ENCODE measurements at places on chromosomes 12 and 14.

GRCh38 chr12:84813780-84814663 is 98.6 kb downstream of the SLC6A15 start:
- DNase-seq = no peak

DNA sequence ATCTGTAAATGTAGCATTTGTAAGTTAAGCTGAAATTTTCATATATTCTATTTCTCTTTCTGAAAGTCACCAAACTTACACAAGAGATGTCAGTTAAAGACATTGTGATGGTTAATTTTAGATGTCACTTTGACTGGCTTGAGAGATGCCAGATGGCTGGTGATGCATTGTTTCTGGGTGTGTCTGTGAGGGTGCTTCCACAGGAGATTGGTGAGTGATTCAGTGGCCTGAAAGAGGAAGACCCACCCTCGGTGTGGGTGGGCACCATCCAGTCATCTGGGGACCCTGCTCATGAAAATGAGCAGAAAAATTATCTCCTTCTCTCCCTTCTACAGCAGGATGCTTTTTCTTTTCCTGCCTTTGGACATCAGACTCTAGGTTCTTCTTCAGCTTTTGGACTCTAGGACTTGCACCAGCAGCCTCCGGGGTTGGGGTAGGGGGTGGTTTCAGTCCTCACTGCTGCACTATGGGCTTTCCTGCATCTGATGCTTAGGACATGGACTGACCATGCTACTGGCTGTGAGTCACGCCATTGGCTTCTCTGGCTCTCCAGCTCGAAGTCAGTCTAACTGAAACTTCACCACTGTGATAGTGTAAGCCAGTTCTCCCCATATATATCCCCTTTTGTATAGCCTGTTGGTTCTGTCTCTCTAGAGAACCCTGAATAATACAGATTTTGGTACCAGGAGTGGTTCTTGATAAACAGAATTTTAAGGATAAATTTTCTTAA is 20.9 kb downstream of the PDE6H start:
- no peak for DNase-seq

DNA sequence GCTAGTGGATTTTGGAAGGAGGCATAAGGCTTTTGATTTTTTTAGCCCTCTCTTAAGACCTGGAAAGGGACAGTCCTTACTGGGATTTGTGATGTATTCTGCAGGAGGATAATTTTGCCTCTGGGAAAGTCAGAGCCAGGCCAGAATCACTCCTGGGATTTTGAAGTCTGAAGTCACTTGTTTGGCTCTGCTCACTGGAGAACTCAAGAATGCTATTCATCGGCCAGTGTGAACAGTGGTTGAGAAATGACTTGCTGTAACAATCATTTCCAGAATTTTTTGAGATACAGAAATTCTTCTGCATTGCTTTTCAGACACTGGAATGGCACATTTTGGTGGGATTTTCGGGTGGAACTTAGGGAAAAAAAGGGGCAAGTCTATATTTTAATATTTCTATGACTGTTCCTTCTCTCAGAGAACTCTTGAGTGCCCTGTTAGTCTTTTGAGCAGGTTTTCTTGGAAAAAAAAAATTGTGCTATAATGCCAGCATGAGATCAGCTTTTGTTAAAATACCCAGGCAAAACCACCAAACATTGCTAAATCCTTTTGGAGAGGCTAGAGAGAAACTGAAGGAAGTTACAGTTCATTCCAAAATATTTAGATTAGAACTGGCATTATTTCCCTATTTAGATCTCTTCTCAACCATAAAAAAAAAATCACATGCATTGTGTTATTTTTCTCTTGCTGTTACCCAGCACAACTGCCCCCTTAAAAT is 26.1 kb upstream of the BHLHE41 start:
- DNase-seq = no peak

- DNase-seq = no peak
Measured at GRCh38 chr14:76464856-76465255, 88.9 kb downstream of the ESRRB start.

GRCh38 chr12:2957816-2958431 is 1.3 kb upstream of the TEAD4 start:
- no peak for DNase-seq

DNA sequence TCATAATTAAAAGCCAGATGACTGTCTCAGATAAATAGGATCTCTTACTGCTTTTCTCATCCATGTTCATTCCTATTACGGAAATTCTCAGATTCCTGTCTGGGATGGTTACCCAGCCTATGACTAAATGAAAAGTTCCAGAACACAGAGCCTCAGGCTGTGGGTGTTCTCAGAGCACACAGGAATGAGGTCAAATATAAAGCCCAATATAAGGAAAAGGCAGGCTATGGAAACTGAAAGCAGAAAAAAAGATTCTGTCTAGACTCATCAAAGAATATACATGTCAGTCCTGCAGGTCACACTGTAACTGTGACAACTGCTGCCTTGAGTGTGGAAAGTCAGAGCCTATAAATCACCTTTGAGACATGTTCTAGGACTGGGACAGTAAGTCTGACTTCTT is 64.3 kb downstream of the DCAF5 start:
- DNase-seq = no peak

DNA sequence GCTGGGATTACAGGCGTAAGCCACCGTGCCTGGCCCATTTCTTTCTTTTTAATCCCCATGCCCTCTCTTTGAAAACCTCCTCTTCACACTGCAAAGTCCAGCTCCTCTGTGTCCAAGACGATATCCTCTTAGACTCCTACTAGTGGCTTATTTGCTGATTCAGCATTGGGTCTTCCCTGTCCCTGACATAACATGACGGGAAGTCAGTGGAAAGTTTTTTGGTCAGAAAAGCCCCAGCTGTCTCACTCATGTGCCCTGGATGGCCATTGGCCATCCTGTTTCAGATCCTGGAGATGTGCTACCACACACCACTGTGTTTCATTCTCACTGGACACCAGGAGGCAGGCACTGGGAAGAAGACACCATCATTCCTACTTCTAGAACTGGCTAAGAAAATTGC is 102.6 kb upstream of the MED13L start:
- DNase-seq = no peak

DNA sequence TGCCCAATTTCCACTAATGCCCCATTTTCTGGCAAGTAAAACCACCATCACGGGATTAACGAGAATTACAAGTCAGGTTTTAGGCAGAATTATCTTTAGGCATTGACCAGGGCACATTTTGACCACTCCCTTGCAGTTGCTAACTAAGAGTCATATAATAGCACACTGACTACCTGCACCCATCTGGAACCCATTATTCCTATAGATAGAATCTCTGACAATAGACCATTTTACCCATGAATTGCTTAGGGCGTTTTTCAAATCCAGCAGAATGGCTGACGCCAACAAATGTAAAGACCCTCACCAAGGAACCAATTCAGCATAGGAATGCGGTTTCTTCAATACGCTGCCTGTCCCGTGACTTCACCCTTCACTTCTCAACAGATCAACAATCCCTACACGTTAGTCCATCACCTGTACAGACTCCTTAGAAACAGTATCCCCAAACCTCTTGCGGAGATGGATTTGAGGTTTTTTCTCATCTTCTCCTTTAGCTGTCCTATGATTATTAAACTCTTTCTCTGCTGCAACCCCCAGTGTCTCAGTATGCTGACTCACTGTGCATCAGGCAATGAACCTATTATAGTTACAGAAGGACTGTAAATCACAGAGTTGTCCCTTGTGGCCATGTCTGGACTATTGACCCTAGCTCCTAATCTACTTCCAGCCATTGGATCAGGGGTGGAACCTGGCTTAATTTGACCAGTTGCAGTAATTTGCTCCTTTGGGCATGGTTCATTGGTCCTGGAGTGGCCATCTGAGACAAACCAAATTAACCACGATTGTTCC is 177.3 kb upstream of the PLXNC1 start:
- no peak for DNase-seq

DNA sequence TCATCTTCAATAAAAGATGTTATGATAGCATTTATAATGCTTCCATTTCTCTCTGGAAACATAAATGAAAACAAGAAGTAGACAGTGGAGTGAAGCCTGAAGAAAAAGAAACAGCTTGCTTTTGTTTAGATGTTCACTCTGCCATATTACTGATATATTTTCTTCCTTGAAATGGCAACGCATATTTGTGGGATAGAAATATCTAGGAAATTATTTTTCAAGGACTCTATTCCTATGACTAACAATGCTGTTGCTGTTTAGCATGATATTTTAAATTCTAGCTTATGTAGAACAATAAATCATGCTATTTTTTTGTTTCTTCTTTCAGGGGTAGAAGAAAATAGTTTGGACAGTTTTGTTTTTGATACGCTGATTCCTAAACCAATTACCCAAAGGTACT is 359.0 kb downstream of the NAV3 start:
- no peak for DNase-seq

DNA sequence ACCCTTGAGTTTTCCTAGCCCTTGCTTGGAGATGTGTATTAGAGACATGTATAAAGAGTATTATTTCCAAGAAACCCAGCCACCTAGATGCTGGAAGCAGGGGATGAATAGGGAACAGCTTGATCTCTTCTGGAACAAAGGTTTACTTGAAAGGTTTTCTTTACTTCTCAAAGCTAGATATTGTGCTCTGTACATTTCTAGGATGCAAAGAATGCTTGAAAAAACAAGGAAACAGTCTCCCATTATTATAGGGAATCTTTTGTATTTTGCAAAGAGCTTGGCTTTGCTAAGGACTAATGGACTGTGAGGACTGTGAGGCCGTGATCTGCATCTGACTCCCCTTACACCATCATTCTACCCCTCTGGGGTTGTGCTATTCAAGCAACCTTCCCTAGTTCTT is 77.9 kb downstream of the PRICKLE1 start:
- no peak for DNase-seq

- DNase-seq = no peak
Measured at GRCh38 chr12:57109207-57110103, 1.7 kb downstream of the STAT6 start.

- peak; percentile 35 for DNase-seq
Measured at GRCh38 chr12:43882578-43883178, 46.8 kb downstream of the TMEM117 start.

DNA sequence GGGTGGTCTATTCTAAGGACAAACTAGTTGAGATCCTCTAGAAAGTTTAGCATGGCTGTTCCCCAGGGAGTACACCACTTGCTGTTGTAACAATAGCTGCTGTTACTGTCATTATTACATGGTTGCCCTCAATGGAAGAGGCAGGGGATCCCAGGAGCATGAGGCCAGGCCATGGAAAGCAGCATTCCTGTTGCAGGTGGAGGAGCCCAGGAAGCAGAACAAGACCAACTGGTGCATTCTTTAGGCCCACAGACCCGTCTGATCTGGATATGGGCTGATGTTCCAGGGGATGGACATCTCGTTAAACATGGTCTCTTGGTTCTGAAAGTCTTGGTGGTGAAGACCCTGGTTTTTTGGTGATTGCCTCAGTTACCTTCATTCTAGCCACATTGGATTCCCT is 109.2 kb upstream of the WSCD2 start:
- DNase-seq = no peak

DNA sequence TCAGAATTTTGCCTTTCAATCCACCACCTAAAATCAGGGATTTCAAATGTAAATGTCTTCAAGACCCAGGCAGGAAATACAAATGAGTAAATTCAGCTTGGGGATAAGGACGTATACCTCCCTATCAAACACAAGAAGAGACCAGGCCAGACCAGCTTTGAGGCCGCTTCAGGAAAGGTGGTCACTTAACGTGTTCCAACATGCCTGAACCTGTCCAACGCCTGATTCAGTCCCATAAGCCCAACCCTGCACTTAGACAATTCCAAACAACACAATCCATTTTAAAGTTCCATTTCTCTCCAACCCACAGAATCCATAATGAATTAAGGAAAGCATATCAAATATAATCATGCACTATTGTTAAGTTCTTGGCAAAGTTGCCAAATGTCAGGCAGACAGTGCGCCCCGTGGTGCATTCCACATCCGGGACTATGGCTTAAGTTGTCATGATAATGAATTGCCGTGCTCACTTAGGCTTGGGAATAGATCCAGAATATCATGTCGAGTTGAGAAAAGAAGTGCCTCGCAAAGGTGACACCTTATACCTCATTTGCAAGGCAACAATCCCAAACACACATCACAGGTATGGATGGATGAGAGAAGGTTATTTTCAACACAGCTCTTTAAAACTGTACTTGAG is 35.5 kb downstream of the CCDC60 start:
- no peak for DNase-seq

DNA sequence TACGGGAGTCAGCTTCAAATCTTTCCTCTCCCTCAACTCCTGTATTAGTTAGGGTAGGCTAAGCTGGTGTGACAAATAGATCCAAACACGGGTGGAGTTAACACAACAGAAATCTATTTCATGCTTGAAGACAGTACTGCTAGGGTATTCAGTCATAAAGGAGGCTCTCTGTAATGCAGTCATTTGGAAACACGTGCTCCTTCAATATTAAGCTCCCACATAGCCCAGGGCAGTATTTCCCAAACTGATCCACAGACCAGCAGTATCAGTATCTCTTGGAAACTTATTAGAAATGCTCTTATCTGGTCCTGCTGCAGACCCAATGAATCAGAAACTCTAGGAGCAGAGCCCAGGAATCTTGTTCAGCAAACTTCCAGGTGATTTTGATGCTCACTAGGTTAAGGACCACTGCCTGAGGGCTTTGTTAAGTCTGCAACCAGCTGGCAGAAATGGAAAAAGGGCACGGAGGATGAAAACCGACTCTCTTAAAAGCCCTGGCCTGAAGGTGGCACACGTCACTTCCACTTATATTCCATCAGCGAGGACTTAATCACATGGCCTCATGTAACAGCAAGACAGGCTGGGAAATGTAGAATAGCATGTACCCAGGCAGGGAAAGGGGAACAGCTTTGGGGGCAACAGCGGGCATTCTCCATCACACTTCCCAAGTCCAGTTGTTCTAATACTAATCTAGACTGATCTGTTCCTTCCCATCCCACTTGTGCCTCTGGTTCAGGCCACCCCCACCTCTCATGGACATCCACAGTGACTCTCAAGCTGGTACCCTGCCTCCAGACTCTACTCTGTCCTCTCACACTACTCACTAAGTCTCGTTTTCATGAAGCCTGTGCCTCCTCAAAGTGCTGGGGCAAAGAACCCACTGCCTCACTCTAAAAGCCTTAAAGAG is 38.2 kb upstream of the RIC8B start:
- no peak for DNase-seq

DNA sequence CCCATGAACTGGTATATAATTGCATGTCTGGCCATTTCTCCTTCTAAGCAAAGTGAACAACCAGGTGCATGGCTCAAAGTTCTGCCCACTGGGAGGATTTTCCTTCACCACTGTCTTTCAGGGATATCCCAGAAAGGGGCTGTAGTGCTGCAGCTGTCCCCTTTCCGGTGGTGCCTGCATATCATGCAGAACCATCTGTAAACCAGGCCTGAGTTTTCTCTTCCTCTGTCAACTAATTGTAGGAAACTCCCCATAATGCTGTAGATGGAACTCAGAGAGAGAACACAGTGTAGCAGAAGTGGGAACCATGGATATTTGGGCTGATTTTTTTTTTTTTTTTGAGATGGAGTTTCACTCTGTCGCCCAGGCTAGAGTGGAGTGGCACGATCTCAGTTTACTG is 45.6 kb upstream of the CRY1 start:
- no peak for DNase-seq

- no peak for DNase-seq
Measured at GRCh38 chr14:65255029-65255545, 152.8 kb upstream of the MAX start.

Data from HuH-7 (cell line).